ENCODE measurements at places on chromosomes 2 and 18.

- DNase-seq, result no peak
Observed at GRCh38 chr18:58211510-58211909, 167.5 kb downstream of the NEDD4L start.

- DNase-seq, result no peak
Observed at GRCh38 chr2:96733931-96734330, 5.9 kb downstream of the LMAN2L start.

- DNase-seq, result no peak
Observed at GRCh38 chr2:55590810-55591440, 26.5 kb downstream of the PPP4R3B start.

DNA sequence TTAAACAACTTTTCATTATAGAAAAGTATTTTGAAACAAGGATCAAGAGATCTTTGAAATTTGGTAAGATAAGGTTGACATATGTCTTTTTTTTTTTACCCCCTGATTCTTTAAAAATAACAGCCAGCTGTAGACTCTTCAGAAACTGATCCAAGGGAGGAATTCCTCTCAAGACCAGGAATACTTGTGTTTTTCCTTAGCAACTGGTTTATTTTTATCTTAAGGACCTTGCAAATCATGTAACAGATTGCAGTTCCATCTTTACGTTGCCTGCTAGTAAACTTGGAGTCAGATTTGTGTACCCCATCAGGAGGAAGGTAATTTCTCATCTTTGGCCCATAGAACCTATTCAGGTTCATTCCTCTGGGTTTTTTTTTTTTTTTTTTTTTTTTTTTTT is 71.6 kb downstream of the BOLA3 start:
- DNase-seq, result no peak

DNA sequence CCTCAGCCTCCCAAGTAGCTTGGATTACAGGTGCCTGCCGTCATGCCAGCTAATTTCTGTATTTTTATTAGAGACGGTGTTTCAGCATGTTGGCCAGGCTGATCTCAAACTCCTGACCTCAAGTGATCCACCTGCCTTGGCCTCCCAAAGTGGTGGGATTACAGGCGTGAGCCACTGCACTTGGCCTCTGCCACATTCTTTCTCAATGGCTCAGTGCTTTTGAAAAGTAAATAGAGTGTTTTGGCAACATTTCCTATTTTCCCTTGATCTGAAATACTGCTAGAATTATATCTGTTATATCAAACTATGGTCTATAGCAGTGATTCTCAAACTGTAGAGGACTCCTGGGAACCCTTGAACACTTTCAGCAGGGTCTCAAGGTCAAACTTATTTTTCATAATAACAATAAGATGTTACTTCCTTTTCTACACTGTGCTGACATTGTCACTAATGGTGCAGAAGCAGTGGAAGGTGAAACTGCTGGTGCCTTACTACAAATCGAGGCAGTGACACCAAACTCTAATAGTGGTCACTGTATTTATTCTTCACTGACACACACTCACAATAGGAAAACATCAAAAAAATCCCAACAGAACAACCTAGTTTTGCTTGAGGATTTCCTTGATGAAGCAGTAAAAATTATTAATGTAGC is 10.6 kb downstream of the DAW1 start:
- DNase-seq, result no peak

DNA sequence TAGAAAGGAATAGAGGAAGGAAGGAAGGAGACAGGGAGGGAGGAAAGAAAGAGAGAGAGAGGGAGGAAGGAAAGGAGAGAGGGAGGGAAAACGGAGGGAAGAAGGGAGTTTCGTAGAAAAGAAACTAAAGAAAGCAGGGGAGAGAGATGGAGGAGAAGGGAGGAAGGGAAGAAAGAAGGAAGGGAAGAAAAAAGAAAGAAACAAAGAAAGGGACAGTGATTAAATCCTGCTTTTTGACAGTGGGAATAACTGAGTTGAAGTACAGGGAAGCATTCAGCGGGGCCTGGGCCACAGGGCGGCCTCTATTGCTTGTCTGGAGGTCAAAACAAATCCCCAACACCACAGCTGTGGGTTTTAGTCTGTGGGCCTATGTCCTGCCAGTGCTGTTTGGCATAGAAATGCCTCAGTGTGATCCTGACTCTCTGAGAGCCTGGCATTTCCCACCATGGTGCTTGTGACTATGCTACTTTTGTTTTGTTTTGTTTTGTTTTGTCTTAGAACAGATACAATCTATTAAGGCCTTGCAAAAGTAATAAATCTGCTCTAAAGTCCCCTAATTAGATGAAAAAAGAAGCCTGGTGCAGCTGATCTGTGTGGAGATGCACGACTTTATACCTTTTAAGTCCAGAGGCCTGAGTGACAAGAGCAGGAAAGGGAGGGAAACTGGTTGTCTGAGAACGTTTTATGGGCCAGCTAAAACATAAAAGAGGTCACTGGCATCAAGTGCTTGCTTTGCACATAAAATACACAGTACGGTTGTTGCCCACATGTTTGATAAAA is 40.0 kb downstream of the IL1RL2 start:
- no peak for DNase-seq

DNA sequence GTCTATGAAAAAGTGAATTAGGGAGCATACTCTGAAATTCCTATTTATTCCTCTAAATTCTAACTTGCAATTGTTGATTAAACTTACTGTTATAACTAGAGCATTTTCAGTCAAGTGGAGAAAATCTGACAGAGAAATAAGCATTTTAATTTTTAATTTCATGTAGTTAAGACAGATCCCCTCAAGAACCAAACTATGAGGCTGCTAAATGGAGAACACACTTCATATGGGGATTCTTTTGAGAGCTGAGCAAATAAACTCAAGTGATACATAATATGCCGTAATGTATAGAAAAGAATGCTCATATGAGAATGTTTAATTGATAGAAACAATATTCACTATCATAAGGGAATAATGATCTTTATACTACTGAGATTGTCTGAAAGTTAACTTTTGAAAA is 340.8 kb downstream of the ERBB4 start:
- no peak for DNase-seq

GRCh38 chr2:20125164-20125563 is 73.7 kb upstream of the LAPTM4A start:
- DNase-seq, result no peak

DNA sequence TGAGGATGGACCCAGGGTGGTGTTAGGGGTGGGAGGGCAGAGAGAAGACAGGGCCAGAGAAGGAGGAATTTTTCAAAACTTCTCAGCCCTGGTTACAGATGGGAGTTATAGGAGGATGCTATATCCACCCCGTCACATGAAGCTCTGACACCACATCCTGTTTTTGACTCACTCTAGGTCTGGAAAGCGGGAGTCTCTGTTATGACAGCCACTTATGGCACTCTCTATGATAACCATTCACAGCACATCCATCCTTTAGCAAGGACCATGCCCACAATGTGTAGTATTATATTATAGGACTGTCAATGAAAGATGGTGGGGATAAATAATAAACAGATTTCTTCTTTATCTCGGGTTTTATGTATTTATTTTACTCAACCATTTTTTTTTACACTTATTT is 461.2 kb downstream of the CDH2 start:
- DNase-seq, result no peak

- DNase-seq, result no peak
Observed at GRCh38 chr2:222715742-222716141, 44.3 kb downstream of the MOGAT1 start.

DNA sequence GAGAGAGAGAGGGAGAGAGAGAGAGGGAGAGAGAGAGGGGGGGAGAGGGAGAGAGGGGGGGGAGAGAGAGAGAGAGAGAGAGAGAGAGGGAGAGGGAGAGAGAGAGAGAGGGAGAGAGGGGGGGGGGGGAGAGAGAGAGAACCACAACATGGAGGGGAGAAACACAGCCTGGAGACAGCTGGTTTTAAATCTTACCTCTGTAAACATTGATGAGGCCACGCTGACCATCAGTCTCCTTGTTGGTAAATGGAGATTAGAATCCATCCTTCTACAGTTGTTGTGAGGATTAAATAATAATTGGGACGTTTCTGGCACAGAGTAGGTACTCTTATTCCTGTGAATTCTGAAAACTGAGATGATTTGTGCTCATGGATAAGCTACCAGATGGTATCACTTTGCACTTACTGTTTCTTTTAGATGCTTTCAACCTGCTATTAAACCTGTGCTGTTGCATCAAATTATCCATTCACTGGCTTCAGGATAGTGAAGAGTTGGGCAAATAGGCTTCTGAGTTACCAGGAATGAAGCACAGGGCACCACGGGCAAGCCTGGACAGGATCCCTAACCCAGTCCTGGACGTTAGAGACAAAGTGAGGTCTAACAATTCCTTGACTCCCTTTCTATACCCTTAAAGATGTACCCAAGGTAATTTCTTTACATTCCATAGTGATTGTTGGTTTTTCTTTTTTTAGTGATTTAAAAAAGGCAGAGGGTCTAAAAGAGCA is 318.1 kb downstream of the ZNF521 start:
- DNase-seq, result no peak

GRCh38 chr2:98441706-98442450 is 2.8 kb upstream of the INPP4A start:
- DNase-seq, result no peak

DNA sequence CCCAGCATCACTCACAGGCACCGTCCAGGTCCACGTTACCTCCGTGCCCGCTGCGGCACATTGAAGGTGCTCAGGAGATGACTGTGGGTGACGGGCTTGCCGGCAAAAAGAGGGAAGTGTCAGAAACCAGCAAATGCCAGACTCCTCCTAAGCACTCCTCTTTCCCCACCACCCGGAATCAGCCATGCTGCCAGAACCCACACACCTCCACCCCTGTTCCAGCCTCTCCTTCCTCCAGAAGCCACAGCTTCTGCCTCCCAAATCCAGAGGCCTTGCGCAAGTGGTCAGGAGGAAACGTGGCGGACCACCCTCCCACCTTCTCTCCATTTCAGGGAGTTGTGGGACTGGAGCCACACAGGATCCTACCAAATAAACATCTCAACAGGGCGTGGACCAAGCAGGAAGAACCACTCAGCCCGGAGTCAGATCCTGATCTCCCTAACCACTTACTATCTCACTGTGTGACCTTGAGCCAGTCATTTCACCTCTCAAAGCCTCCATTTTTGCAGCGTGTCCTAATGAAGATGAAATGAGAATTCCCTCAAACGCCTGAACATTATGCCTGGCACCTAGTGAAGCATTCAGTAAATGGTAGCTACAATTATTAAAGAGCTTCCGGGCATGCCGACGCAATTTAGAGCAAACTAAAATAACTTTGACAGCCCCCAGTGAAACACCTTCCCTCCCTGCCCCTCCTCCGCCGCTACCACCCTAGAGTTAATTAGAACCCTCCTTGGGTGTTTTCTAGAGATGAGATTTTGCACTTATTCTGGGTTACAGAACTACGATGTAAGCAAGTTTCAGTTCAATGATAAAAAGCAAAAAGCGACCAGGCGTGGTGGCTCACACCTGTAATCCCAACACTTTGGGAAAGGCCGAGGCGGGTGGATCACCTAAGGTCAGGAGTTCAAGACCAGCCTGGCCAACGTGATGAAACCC is 32.9 kb downstream of the SMAD7 start:
- no peak for DNase-seq

- DNase-seq, result no peak
Observed at GRCh38 chr18:8328126-8328525, 281.1 kb upstream of the RAB12 start.

- DNase-seq, result no peak
Observed at GRCh38 chr18:46155641-46156051, 51.5 kb downstream of the HAUS1 start.

DNA sequence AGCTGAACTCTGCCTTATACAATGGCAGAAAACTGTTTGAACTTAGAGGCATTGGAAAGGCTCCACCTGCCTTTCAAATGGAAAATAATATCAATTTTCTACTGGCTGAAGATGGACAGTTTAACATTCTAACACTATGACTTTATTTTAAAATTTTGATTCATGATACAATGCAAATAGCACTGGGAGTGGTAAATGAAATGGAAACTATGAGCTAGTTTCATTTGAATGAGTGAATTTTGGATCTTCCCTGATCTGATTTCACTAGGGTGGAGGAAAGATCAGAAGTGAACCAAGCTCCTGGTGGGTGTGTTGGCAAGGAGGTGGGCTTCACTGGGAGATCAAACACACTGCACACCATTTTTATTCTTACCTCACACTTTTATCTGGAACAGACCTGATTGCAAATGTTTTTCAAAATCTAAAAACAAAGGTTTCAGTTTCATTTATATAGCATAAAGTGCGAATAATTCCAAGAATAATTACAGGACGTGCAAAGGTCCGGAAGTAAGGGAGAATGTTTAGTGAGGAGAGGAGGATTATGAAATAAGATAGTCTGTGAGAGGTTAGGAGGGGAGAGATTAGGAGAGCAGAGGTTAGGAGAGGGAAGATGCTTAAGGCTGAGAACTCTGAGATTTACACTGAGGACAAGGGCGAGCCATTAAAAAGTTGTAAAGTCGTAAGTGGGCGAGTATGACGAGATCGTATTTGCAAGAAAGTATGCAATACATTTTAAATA is 18.6 kb upstream of the MBP start:
- no peak for DNase-seq

GRCh38 chr2:9971105-9971818 is 19.8 kb downstream of the GRHL1 start:
- DNase-seq, result no peak

GRCh38 chr2:38716185-38716584 is 35.0 kb downstream of the SRSF7 start:
- DNase-seq, result no peak

- DNase-seq, result no peak
Observed at GRCh38 chr2:120809609-120810440, 74.2 kb downstream of the GLI2 start.

DNA sequence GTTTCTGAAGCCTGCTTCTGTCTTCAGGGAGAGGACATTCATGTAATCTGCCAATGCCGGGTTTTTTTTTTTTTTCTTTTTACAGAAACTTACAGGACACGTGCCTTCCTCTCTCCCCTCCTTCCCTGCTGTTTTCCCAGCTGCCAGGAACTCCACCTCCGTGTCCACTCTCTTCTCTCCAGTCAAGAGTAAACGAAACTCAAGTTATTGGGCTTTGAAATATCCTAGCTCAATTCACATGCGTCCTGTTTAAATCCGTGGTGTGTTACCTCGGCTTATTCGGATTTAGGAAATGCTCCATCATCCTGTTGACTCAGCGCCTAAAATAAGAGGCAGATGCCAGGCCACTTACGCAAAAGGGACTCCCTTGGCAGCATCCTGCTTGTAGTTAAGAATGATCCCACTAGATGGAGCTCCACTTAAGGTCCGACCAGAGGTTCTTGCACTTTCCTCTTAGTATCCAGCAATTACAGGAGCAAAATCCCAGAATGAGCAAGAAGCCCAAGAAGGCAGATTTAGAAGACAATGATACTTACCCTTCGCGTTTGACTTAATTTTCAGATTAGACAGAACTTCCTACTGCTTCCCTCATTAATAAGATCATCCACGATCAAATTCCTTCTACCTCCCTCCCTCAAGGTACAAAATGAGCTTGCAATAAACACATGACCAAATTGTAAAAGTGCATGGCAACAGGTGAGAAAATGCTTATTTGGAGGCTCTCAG is 97.2 kb upstream of the ZCCHC2 start:
- DNase-seq, result peak; percentile 67

DNA sequence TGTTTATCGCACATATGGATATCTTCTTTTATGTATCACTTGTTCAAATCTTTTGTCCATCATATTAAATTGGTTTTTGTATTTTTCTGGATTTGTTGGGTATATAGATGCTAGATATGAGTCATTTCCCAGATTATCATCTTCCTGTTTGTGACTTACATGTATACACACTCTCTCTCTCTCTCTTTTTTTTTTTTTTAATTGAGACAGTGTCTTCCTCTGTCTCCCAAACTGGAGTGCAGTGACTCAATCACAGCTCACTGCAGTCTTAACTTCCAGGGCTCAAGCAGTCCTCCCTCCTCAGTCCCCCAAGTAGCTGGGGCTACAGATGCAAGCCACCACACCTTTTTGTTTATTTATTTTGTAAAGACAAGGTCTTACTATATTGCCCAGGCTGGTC is 43.8 kb downstream of the XIRP2 start:
- DNase-seq, result no peak

- no peak for DNase-seq
Observed at GRCh38 chr2:197821550-197822289, 17.3 kb downstream of the PLCL1 start.

All from DMS79 (cell line).